ENCODE measurements at places on chromosomes 1 and 21.

- DNase-seq: no peak
These were observed 201.5 kb downstream of the TBX15 start for GRCh38 chr1:118786454-118787155.

- no peak for DNase-seq
These were observed 26.9 kb downstream of the ITPKB start for GRCh38 chr1:226711976-226712741.

GRCh38 chr1:20448671-20449071 lies 37.3 kb downstream of the CAMK2N1 start:
- no peak for DNase-seq

DNA sequence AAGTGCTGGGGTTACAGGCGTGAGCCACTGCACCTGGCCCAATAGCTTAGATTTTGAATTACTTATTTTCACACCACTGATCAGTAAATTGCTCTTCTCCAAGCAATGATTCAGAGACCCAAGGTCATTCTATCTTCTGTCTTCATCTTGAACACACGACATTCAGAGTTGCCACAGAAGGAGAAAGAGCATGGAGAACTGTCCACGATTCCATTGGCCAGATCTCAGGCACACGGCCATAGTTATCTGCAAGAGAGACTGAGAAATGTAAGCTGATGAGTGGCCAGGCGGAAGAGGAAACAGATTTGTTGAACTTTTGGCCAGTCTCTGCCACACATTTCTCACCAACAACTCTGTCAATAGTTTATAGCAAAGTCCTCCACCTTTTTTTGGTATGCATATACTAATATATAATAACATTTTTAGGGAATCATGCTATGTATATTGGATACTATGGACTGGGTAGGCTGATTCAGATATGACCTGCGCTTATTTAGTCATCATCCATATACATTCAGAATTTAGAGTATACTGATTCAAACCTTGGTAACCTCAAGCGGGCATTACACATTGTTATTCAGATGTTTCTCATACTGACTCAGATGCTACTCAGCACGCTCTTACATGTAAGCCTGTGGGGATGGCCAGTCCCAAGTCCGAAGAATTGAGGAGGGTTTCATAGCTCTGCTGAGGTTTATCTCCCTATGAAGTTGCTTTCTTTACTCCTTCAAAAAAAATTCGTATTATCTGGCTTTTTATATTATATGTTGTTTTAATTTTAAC lies 25.5 kb upstream of the CAP1 start:
- peak; percentile 77 for DNase-seq

GRCh38 chr1:199272628-199273086 lies 633.8 kb downstream of the PTPRC start:
- peak; percentile 95 for DNase-seq

GRCh38 chr1:235502601-235503402 lies 1.4 kb downstream of the B3GALNT2 start:
- peak; percentile 39 for DNase-seq

DNA sequence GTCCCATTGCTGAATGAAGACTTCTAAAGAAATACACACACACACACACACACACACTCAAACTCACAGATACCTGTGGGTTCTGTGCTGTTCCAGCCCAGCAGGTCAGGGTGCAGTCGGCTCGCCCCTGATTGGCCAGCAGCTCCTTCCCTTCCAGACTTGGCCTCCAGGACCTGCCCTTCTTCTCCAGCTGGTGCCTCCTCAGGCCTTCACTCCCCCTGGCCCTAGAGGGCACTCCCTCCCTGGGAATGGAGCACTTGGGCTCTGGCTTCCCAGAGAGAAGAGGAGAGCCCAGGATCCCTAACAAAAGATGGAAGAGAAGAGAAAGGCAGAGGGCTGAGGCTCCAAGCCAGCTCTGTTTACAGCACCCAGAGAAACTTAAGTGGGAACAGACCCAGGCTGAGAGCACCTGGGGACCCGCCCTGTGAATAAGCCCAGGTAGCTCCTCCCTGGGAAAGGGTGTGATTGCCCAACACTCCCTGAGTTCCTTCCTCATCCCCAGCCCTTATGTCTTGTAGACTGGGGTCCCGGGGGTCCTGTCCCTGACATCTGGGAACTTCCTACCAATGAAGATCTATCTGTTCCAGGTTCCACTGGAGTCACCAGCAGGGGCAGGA lies at the start of gene PGLYRP3:
Gene PGLYRP3, minus strand, starts transcription at position 383 of the 617 bp plus-strand sequence. CDS start 2,287 bp downstream, outside the sequence.
- DNase-seq: no peak

DNA sequence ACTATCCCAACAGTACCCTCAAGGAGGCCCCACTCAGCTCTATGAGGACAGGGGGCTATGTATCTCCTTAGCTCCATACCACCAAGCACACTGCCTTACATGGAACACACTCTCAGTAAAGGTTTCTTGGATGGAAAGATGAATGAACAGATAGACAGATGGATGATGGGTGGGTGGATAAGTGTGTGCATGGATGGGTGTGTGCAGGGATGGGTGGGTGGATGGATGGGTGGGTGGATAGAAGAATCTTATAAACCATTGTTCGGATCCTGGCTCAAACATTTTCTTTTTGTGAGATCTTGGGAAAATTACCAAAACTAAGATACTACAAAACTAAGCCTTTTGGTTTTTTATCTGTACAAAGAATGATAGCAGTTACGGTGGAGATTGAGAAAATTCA lies 111.0 kb upstream of the NFIA start:
- DNase-seq: no peak

DNA sequence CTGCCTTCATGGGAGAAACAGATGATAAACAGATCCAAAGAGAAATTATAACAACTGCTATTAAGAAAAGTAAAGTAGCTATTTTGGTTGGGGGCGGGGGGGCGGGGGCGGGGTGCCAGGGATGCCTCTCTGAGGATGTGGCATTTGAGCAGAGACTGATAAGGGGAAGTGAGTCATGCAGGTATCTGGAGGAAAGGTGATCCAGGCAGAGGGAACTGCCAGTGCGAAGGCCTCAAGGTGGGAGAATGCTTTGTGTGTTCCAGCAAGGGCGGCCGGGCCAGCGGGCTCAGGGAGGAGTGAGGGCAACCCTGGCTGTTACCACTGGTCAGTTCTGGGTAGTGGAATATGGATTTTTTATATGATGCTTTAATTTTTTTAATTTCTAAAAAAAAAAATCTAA lies 7.0 kb upstream of the TNFRSF1B start:
- no peak for DNase-seq

GRCh38 chr1:19373211-19374082 lies 61.3 kb downstream of the SLC66A1 start:
- peak; percentile 80 for DNase-seq

- DNase-seq: no peak
These were observed 6.9 kb downstream of the S100A12 start for GRCh38 chr1:153368495-153368894.

DNA sequence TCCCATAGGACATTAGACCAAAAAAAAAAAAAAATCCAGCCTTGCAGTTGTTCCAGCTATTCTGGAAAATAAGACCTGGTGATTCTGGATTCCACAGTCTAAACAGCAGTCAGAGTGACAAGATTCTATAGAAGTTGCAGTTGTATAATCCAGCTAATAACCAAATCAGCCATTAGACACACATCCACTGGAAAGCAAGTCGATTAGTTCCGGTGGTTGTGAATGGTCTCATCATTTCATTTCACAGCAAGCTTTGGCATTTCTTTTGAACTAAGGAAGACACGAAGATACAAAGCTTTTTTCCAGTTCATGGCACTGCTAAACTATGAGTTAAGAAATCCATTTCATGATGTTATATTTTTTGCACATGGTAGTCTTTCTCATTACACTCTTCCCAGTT lies 54.4 kb upstream of the FAM89A start:
- no peak for DNase-seq

DNA sequence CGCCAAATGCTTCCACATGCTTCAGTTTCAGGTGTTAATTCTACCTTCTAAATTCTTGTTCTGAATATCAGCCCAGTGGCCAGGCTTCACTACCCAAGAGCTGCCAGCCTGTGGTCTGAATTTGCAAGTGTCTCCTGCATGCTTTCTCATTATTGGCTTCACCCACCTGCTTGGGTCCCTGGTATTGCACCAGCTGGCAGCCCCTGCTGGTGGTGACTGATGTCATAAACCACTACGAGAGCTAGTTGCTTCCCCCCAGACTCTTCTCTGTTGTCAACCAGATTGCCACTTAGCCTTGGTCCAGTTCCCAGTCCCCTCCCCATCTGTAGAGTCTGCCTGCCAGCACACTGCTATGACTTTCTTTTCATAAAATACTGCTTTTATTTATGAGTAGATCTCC lies 197.7 kb upstream of the DUSP10 start:
- DNase-seq: no peak

GRCh38 chr1:75745276-75745675 lies 20.8 kb downstream of the ACADM start:
- DNase-seq: no peak

- DNase-seq: no peak
These were observed 159.6 kb downstream of the DENND1B start for GRCh38 chr1:197615693-197616011.

GRCh38 chr1:10608690-10609089 lies 133.9 kb downstream of the PEX14 start:
- no peak for DNase-seq

GRCh38 chr1:62435231-62436038 lies 1.4 kb upstream of the USP1 start:
- no peak for DNase-seq

DNA sequence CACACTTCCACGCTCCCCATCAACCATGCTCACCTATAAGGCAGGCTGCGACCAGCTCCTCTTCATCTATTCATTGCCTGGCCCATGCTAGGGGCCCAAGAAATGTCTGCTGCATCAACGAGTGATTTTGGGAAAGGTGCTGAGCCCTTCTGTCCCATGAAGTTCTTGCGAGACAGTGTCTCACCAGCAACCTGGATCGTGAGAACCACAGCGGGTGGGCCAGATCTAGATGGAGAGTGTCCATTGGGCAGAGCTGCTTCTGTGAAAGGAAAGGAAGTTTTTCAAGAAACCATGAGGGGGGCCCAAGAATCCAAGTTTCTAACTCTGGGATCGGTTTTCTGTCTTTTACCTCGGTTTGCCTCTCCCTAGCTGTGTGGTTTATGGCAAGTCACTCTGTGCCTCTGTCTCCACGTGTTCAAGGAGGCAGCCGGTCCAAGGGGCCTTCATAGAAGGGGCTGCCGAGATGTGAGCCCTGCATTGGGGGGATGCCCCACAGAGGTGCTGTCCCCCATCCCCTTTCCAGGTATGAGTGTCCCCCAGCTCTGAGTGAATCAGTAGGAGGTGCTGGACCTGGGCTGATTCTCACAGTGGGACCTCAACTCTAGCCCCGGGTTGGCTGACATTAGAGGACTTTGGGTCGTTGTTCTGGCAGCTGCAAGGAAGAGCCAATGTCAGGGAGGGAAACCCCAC lies 8.3 kb upstream of the PADI1 start:
- no peak for DNase-seq

GRCh38 chr21:37561941-37562919 lies 195.7 kb downstream of the DYRK1A start:
- DNase-seq: no peak

DNA sequence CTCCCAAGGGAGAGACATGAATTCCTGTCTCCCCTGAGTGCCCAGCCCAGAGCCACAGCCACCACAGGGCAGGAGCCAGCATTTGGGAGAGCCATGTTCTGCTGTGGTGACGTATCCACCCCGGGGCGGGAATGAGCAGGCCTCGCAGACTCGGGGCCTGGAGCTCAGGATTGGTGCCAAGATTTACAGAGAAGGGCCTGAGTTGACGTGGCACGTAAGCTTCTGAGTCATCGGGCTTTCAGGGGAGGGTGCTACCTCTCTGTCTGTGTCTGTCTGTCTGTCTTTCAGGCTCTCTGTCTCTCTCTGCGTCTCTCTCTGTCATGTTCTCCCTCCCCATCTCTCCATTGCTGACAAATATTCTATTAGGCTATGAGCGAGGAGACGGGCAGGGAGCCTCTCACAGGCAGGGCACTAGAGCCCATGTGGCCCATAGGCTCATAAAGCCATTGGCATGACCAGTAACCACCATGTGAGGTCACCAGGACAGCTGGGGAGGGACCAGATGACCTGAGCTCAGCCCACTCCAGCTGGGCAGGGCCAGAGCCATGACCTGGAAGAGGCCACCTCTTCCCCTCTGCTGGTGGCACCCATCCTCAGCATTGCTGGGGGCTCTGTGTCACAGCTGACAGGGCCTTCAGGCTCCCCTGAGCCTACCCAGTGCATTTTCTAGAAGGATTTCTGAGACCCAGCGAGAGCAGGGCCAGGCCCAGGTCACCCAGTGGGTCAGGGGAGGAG lies 300.0 kb upstream of the VAMP3 start:
- peak; percentile 98 for DNase-seq

- no peak for DNase-seq
These were observed 240.5 kb downstream of the RPS6KC1 start for GRCh38 chr1:213291526-213291925.

- no peak for DNase-seq
These were observed 150.9 kb downstream of the PTPRU start for GRCh38 chr1:29387210-29387609.

DNA sequence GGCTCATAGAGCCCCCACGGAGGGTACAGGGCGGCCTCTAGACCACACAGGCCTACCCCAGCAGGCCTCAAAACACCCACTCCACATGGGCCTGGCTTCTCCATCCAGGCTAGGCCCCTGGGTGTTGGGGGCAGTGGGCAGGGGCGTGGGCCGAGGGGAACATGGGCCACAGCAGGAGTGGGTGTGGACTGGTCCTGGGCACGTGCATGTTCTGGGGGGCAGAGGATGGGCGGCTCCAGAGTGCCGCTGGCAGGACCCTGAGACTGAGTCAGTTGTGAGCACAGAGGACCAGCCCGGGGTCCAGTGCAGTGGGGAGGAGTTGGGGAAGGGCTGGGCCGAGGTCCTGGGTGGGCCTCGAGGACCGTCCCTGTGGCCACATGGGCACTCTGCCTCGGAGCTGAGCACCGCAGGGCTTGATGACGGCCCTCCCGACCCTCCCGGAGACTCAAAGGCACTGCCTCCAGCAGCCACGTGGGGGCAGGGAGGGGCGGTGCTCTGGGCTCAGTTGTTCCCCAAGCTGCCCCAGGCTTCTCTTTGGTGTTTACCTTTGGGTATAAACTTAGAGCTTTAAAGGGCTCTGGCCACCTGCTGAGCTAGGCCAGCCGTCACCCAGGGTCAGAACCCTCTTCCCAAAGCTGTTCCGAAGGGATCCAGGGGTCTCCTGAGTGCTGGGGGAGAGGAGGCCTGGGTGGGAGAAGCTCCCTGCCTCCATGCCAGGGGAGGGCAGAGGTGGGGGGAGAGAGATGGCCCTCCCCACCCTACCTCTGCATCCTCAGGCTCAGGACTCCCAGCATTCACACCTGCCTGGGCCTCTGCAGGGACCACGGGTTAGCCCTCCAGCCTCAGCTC lies 79.9 kb downstream of the MORN1 start:
- DNase-seq: peak; percentile 48

DNA sequence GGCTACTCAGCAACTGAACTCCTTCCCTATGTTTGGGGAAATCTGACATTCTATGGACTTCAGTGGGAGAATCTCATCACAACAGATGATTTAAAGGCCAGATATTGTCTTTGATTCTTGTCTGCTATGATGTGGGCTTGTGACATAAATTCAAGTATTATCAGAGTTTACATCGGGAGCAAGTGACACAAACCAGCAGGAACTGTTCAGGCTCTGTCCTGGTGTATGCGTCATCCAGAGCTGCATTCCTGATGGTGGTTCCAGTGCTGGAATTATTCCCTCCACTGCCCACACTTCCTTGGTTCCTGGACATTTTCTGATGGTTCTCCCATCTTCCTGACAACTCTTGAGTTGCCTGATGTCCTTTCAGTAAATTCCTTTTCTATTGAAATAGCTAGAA lies 10.8 kb upstream of the LSM10 start:
- peak; percentile 60 for DNase-seq

- DNase-seq: no peak
These were observed 343.3 kb upstream of the VAMP3 start for GRCh38 chr1:7427605-7428300.
